Progenitor cell of endocrine pancreas (in vitro differentiated cells): ENCODE measurements at places on chromosomes 11 and 22.

DNA sequence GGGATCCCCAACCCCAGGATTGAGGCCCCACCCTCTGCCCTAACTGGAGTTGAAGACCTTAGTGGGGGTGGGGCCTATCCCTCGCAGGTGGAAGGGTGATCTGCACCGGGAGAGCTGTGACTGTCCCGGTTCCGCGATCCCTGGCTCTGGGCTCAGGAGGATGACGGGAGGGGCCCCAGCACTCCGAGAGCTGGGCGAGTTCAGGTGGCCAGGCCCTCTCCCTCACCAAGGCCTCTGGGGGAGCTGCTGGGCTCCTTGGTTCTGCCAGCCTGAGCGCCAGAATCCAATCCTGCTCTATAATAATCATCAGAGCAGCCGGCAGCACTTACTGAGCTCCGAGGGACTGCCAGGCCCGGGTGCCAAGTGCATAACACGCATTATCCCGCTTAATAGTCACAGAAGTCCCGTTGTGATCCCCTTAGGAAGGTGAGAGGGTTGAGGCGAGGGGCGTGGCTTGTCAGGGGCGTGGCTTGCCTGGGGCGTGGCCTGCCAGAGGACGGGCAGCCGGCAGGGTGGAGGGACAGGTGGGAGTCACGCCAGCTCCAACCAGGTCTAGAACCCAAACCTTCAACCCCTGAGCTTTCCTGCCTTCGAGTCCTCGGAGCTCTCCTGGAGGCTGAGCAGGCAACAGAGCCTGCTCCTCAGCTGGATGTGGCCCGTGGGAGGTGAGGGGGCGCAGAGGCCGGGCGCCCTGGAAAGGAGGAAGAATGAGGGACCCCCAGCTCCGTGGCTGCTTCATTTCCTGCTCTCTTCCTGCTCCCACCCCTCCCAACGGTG is 7.3 kb upstream of the SYT7 start:
- peak; percentile 42 for DNase-seq

GRCh38 chr11:25702417-25702816 is 629.5 kb upstream of the ANO3 start:
- no peak for DNase-seq

DNA sequence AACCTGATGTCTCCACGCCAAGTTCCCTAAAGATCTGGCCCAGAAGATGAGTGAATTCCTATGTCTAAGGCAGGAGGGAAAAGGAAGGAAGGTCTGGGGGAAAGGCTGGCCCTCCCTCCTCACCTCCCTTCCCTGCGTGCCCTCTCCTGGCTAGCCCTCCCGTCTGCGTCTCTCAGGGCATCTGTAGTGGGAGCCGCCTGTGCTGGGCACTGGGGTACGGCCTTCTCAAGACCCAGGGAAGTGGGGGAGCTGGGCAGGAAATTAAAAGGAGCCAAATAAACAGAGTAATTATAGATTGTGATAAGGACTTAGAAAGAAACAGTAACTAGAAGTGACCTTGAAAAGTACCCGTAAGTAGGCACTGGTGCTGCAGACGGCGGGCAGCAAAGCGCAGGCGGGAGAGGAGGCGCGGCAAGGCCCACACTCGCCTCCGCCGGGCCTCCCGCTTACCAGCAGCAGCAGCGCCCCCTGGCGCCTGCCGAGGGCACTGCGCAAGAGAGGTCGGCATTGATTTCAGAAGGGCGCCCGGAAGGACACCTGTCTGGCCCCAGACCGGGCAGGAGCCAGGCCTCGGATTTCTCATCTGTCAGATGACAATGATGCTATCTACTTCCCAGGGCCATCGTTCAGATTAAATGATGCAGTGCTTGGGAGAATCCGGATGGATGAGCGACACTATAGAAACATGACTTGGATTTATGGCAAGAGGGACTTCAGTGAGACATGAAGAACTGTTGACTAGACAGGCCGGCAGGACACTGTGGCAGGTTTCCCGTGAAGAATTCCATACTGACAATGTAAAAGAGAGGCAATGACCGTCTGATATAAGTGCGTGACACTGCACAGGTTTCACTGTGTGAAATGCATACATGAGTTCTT is 7.3 kb downstream of the KCNJ1 start:
- DNase-seq: peak; percentile 75

DNA sequence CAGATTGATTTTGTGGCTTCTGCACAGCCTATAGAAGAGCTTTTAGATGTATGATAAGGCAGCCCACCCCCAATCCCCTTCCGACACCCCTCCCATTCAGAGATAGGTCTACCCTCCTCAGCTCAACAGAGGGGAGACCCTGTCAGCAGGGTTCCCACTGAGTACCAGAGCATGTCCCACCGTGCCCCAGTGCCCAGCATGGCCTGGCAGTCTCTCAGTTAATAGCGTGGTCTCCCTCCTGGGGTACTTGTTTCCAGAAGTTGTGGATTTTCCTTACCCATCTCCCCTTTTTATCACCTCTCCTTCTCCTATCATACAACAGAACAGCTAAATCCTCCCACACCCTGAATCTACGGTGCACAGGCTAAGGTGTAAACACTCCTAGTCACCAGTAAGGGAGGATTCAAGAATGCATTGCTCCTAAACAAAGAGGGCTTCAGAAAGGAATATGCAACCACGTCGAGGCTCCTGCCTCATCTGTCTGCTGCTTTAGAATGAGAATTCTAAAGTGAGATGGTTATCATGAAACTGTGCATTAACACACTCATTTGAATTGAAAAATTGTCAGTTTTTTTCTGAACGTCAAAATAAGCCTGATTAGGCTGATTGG is 6.7 kb downstream of the PLAAT2 start:
- DNase-seq: no peak

GRCh38 chr11:7775689-7776088 is 21.1 kb downstream of the OR5P2 start:
- no peak for DNase-seq

DNA sequence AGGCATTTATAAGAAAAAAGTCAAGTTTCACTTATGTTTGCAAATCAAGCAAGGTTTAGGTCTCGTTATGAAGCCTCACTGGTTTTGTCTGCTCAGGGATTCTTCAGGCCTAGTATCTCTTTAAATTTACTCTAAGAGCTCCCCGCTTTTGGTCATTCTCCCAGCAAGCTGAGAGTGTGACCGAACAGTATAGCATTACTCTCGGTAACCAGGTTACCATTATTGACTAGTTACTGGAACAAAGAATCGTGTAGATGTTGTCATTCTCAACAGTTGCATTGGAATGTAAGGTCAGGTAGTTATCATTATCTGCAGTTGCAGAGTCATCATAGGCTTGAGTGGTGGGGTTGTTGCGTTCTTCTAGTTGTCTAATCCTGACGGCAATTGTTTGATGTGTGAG is 9.8 kb upstream of the USP2 start:
- no peak for DNase-seq
